ENCODE measurements at places on chromosomes 5 and 9.

- DNase-seq: no peak
These were observed 1259.8 kb downstream of the PTPRD start for GRCh38 chr9:9352877-9353481.

- peak; percentile 53 for DNase-seq
These were observed 3.8 kb downstream of the FAM219A start for GRCh38 chr9:34454571-34455065.

GRCh38 chr9:5897851-5898250, 7.2 kb downstream of the MLANA start:
- no peak for DNase-seq

DNA sequence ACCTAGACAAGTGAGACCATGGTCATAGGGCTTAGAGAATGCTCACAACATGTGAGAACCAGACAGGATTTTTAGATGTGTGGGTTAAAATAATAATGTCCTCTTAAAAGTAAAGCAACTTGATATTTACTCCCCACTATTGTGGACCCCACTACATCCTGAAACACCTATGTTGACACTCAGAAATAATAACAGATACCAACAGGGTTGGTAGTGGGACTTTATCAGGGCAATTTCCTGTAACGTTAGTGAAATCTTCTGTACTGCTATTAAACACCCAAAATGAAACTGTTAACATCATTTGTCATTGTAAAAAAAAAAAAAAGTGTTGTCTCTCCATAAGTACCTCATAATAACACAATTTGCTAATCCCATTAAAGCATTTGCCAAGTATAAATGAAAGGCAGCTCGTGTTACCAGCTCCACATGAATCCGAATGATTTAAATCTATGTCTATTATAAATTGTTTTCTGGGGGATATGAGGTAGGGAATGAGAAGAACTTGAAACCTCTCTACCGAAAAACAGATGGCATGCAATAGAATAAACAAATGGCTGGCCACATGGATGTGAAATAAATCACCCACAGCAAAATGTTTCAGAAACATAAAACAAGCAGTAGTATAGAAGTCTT, 285.9 kb downstream of the ARHGEF28 start:
- DNase-seq: no peak

GRCh38 chr5:59562756-59563389, 330.7 kb downstream of the PDE4D start:
- DNase-seq: peak; percentile 27

DNA sequence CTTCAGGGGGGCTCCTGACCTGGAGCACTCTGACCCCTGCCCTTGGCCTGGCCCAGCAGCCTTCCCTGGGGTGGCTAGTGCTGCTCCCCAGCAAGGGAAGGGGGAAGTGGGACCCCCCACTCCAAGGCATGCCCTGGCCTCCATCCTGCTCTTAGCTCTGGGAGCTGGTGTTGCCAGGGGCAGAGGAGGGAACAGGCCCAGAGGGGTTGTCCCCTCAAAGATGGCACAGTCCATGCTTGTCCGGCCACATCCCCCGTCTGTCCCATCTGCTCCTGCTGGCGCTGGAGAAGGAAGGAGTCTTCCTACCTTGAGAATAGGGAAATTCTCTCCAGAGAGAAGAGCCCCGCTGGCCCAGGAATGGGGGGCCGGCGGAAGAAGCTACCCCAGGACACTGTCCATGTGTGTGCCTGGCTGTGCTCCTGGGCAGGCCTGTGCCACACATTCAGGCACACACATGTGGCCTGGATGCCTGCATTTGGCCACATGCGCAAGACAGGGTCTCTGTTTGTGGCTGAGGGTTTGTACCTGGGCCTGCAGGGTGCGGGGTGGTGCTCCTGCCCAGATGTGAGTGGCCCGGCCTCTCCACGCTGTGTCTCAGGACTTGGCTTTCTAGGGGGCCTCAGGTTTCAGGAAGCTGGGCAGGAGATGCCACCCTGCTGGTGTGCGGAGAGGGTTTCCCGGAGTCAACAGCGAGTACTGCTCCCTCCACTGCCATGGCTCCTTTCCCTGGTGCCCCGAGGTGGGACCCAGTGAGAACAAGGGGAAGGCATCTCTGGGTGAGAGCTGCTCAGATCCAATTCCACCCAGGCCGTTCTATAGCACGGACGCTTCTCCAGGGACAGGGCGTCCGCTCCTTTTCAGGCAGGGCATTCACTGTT, 247.1 kb downstream of the PBX3 start:
- no peak for DNase-seq

DNA sequence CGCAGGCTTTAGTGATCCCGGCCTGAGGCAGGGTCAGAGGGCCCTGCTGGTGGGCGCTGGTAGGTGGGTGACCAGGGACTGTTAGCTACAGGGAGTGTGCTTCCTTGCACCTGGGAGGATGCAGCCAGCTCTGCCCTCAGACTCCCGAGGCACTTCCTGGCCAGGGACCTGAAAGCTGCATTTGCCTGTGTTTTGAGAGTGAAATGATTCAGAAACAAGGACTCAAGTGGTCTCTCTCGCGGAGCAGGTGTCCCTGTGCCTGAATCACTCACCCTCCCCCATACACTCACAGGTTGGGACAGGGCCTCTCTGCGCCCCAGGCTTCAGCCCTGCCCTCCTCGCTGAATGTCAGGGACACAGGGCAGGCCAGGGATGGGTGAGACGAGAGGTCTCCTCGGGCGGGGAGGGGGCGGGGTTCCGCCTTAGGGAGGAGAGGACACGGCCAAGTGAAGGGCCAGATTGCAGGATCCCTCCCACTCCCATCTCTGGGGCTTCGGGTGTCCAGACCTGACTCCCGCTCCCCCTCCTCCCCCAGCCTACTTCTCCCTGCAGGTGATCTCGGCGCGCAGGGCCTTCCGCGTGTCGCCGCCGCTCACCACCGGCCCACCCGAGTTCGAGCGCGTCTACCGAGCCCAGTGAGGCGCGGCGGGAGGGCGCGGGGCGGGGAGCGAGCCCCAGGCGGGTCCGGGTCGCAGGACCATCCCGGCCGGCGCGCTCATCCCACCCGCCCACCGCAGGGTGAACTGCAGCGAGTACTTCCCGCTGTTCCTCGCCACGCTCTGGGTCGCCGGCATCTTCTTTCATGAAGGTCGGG, 1.5 kb downstream of the LTC4S start:
- no peak for DNase-seq

- no peak for DNase-seq
These were observed at the start of gene ADAMTSL1 for GRCh38 chr9:18473652-18474279. Gene ADAMTSL1, plus strand, starts transcription at chr9:18474153. Its CDS starts 80 bp downstream, at chr9:18474233.

GRCh38 chr5:133423618-133424282, 188.6 kb downstream of the FSTL4 start:
- DNase-seq: peak; percentile 21

GRCh38 chr5:169168280-169168679, 132.7 kb downstream of the SLIT3 start:
- no peak for DNase-seq

DNA sequence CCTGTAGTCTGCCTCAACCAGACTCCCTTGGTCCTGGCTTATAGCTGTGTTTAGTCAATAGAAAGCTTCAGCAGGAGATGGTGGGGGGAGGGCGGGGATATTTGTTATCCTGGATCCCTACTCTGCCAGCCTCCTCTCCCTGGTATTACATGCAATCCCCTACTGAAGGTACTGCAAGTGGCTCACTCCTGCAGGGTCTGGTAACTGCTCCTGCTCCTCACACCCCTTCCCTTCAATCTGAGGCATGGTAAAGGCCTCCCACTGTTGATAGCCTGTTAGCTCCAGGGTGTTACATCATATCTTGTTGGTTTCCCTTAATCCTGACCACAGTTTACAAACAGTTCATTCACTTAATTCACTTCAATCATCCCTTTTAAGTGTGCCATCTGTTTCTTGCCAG, 137.5 kb downstream of the AP3B1 start:
- DNase-seq: no peak

DNA sequence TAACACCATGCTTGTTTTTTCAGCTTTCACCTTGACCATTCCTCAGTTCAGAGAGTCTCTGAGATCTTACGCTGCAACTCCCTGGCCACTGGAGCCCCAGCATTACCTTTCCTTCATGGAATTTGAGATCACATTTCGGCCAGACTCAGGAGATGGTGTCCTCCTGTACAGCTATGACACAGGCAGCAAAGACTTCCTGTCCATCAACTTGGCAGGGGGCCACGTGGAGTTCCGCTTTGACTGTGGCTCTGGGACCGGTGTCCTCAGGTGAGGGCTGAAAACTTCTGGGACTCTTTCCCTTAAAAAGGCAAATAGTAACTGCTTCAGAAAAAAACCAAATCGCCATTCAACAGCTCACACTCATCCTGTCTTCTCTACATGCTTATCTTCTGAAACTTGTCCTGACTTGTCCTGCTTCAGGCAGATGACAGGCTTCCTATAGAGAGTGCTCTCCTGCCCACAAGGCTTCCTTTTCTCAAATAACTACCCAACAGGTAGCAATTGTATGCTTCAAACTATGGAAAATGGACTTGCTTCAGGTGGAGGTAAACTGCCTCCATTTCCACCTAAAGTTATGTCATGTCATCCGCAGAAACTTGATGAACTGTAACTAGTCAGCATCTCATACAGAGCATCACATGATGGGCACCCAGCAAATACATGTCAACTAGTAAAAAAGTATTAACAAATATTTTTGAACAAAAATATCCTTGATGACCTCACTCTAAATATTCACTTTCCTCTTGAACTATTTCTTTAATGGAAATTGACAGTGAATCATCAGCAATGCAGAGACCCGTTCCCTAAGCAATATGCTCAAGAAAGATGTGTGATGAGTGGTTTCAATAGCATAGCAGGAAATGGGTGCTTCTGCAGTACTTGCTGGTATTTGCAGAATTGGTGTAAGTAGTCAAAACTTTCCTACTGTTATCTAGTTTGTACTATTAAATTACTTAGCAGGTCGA, 129.2 kb downstream of the LIFR start:
- no peak for DNase-seq

- peak; percentile 90 for DNase-seq
These were observed 358.5 kb upstream of the RGMB start for GRCh38 chr5:98414938-98415337.
